ENCODE measurements at places on chromosomes 6 and 20. TPM values are rescaled to one million over a fixed set of nuclear protein-coding genes. Genes with fewer than 3 reads are reported as not detected.
A peak's percentile ranks its signal among the peaks of the same experiment; 100 is the strongest.

GRCh38 chr6:155040901-155041650 lies 46.0 kb downstream of the TIAM2 start:
- H3K27ac ChIP-seq: no peak overlapping the region
- no peak for DNase-seq
- H3K4me3 ChIP-seq: no peak overlapping the region
- H3K4me1 ChIP-seq: peaks cover 11% of the 10 kb centered on the region
- H3K36me3 ChIP-seq: no peaks in the 10 kb centered on the region

The PKIB gene
- total RNA-seq: 0.52 TPM

- no peak overlapping the region for H3K4me3 ChIP-seq
- H3K27me3 ChIP-seq: no peaks in the 10 kb centered on the region
- DNase-seq: no peak
- no peaks in the 10 kb centered on the region for H3K36me3 ChIP-seq
These were observed 151.1 kb upstream of the ESR1 start for GRCh38 chr6:151656392-151656791.

The KCNB1 gene
- not detected for total RNA-seq

The SYNDIG1 gene
- total RNA-seq: not detected

DNA sequence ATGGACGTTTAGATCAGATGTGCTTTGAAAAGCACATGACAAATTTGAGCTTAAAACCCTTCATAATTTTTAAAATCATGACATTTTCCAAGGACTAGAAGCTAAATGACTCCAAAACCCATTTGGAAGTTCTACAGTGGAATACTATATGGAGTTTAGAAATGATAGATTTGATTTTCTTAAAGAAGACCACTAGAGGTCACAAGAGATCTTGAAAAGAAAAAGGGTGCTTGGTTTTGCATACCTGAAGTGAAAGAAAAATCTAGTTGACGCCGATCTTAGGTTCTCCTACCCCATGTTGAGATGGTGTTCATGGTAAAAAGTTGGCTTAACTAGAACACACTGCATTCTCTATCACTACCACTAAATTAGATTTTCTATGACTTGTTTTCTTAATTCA lies 31.5 kb downstream of the CFAP61 start:
- no peaks in the 10 kb centered on the region for H3K36me3 ChIP-seq
- DNase-seq: no peak
- no peak overlapping the region for H3K4me3 ChIP-seq

- H3K27me3 ChIP-seq: peaks cover 19% of the 10 kb centered on the region
- no peak for DNase-seq
- peaks cover 15% of the 10 kb centered on the region for H3K4me1 ChIP-seq
- no peaks in the 10 kb centered on the region for H3K36me3 ChIP-seq
- no peak overlapping the region for H3K4me3 ChIP-seq
These were observed 260.3 kb downstream of the LRFN2 start for GRCh38 chr6:40326714-40327421.

DNA sequence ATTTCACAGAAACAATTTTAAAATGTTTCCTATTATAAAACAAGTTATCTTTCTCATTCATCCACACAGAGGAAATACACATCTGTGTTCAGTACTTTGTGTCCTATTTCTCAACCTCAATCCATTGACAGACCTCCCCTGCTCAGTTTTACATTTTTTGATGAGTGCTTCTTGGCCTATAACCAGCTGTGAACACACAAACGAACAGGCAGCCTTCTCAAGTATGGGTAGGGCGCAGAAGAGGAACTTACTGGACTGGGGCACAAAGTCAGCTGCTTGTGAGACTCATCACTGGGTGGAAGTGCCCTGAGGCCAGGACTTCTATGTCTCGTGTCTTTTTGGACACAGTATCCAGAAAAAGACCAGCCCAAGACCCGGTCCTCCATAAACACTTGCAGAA lies 2.8 kb downstream of the RPS6KA2 start:
- H3K36me3 ChIP-seq: no peaks in the 10 kb centered on the region
- no peak overlapping the region for H3K27ac ChIP-seq
- H3K27me3 ChIP-seq: peaks cover 42% of the 10 kb centered on the region
- H3K4me3 ChIP-seq: no peak overlapping the region
- no peak for DNase-seq

- no peaks in the 10 kb centered on the region for H3K4me1 ChIP-seq
- H3K27me3 ChIP-seq: no peaks in the 10 kb centered on the region
- H3K36me3 ChIP-seq: peaks cover 59% of the 10 kb centered on the region
- H3K4me3 ChIP-seq: no peak overlapping the region
These were observed 13.7 kb downstream of the KCNS1 start for GRCh38 chr20:45087097-45087790.

- peaks cover 9% of the 10 kb centered on the region for H3K27me3 ChIP-seq
- no peak overlapping the region for H3K4me3 ChIP-seq
- DNase-seq: no peak
These were observed 16.3 kb upstream of the FAM8A1 start for GRCh38 chr6:17583811-17584210.

The RAB44 gene
- total RNA-seq: not detected

The KIF13A gene
- not detected for total RNA-seq

The IMPG1 gene
- not detected for total RNA-seq

The GATA5 gene
- total RNA-seq: not detected

DNA sequence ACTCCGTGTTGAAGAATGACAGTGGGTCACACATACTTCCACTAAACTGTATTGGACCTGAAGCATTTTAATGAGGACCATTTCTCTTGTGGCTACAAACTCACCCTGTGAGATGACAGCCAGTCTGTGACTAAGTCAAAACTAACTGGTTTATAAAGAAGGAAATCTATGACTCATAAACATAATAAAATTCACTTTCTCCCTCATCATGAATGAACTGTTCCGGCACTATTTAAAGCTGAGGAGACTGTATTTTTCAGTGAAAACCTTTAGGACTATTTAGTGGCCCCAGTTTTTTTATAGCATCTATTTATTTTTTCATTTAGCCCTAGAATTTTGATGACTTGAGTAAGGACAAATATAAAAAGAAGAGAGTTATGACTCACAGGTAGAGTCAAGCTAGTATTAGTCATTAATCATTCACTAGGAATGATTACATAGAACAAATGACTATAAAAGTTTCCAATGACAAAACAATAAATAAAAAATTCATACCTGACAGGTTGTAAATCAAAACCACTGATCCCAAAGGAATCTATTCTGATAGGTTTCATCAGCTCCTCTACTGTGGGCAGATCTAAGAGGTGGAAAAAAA lies 34.2 kb downstream of the CEP162 start:
- no peaks in the 10 kb centered on the region for H3K27me3 ChIP-seq
- no peak overlapping the region for H3K4me3 ChIP-seq
- no peak for DNase-seq

GRCh38 chr6:142830116-142830710 lies 114.8 kb downstream of the HIVEP2 start:
- DNase-seq: no peak
- no peaks in the 10 kb centered on the region for H3K27me3 ChIP-seq
- H3K36me3 ChIP-seq: peaks cover 44% of the 10 kb centered on the region
- no peak overlapping the region for H3K4me3 ChIP-seq
- no peak overlapping the region for H3K27ac ChIP-seq

- no peak for DNase-seq
- H3K27me3 ChIP-seq: no peaks in the 10 kb centered on the region
- no peaks in the 10 kb centered on the region for H3K36me3 ChIP-seq
- no peak overlapping the region for H3K4me3 ChIP-seq
These were observed 721.4 kb upstream of the FLRT3 start for GRCh38 chr20:15058841-15059240.

- no peak for DNase-seq
- peaks cover 2% of the 10 kb centered on the region for H3K4me1 ChIP-seq
- no peak overlapping the region for H3K4me3 ChIP-seq
- no peak overlapping the region for H3K27ac ChIP-seq
- peaks cover 19% of the 10 kb centered on the region for H3K36me3 ChIP-seq
These were observed 86.5 kb downstream of the CHD6 start for GRCh38 chr20:41531518-41532275.

GRCh38 chr6:1606780-1607515 lies 2.8 kb upstream of the FOXC1 start:
- H3K4me3 ChIP-seq: peak overlapping the region; percentile 15
- H3K27ac ChIP-seq: peak overlapping the region; percentile 18
- no peaks in the 10 kb centered on the region for H3K36me3 ChIP-seq
- no peak for DNase-seq

GRCh38 chr6:26613689-26614683 lies 17.2 kb downstream of the ABT1 start:
- H3K27ac ChIP-seq: no peak overlapping the region
- peak overlapping the region; percentile 33 for H3K4me3 ChIP-seq
- H3K36me3 ChIP-seq: peaks cover 4% of the 10 kb centered on the region
- peaks cover 5% of the 10 kb centered on the region for H3K4me1 ChIP-seq
- H3K27me3 ChIP-seq: peaks cover 48% of the 10 kb centered on the region

DNA sequence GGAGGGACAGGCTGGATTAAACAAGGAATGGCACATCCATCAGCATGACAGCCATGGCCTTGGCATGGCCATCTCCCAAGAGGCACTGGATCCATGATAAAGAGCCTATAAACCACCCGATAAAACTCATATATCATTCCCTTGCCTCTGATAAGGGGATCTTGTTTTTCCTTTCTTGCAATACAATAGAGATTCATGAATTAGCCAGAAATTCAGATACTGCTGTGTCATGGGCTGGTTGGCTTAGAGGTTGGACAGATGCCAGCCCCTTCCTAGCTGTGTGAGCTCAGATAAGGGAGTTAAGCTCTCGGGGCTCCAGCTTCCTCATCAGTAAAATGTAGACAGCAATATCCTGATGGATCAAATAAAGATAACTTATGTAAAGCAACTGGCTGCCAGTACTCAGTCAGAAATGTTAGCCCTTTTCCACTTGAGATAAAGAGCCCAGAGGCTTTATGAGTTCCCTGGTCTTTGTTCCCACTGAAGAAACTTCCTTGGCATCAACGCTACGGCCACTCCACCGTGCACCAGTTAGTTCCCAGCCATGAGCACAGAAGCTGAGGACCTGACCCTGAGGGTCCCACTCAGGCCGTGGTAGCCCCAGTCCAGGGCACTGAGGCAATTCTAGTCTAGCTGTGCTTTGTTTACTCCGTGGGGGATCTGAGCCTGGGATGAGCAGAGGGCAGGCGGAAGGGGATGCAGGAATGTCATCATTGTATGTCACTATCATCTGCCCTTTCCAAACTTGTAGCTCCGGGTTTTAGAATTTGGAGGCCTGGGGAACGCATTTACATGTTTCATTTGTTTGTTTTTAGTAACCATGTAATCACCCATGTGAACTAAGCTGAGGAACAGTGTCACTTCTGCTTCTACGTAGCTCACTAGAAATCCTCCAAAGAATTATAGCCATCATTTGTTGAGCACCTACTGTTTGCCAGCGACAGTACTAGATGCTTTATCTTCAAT lies 67.2 kb upstream of the TBC1D7 start:
- no peak overlapping the region for H3K27ac ChIP-seq
- no peaks in the 10 kb centered on the region for H3K36me3 ChIP-seq
- no peaks in the 10 kb centered on the region for H3K27me3 ChIP-seq

- no peaks in the 10 kb centered on the region for H3K4me1 ChIP-seq
- no peak overlapping the region for H3K4me3 ChIP-seq
- no peak for DNase-seq
- H3K27ac ChIP-seq: no peak overlapping the region
These were observed 14.8 kb upstream of the CST1 start for GRCh38 chr20:23765578-23765977.

The ME1 gene
- total RNA-seq: not detected

- no peaks in the 10 kb centered on the region for H3K4me1 ChIP-seq
- H3K4me3 ChIP-seq: no peak overlapping the region
- no peak for DNase-seq
- H3K36me3 ChIP-seq: no peaks in the 10 kb centered on the region
These were observed 181.9 kb downstream of the HAO1 start for GRCh38 chr20:7758406-7758805.

The COL9A3 gene
- 0.32 TPM for total RNA-seq

DNA sequence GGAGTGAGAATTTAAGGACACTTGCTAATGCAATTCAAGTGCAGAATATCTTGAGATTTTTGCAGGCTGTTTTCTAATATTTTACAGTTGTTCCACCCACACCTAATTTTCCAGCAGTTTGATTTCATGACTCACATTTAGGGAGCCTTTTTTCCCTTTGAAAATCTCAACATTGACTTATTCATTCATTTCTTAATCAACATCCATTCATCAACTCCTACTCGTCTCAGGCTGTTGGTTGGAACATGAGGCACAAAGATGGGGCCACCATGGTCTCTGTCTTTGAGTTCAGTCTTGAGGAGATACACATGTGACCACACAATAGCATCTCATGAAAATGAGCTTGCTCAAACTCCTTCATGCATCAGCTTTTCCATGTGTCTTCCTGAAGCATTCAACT lies 135.6 kb downstream of the UNC5CL start:
- no peak for DNase-seq
- no peak overlapping the region for H3K27ac ChIP-seq
- peaks cover 15% of the 10 kb centered on the region for H3K27me3 ChIP-seq

The AKAP7 gene
- total RNA-seq: 3.1 TPM

DNA sequence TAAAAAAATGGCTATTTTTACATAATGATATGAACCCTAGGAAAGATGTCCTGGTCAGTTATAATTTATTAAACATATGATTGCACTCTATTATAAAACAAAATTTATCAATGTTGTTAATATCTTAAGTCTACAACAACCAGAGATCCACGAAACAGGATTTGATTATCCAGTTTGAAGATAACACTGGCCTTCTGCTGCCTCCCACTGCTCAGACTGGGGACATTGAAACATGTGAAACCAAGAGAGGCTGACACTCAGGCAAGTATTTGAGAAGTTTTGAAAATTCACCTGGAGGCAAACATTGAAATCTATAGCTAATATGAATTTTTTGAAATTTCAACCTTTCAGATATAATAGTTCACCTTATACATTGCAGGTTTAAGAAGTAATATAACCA lies 219.3 kb upstream of the HSF2 start:
- H3K27ac ChIP-seq: no peak overlapping the region
- no peak for DNase-seq
- no peaks in the 10 kb centered on the region for H3K27me3 ChIP-seq
